ENCODE measurements at places on chromosomes 3 and 15.

DNA sequence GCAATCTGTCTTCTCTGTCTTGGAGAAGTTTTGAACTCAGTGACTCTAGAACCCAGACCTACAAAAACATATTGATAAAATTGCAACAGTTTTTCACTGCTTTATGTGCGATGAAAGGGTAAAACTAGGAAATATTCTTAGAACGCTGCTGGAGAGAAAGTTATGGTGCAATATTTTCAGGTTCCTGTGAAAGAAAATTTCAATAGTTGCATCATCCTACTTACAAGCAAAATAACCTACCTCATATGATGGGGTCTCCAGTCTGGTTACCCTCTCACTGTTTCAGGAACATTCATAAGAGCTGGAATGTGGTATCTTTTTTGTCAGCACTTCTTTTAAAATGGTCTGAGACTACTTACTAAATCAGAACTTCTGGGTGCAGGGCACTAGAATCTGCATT is 27.1 kb downstream of the GATM start:
- no peak for DNase-seq

GRCh38 chr3:122421101-122421500 is 5.2 kb upstream of the WDR5B start:
- DNase-seq: no peak

DNA sequence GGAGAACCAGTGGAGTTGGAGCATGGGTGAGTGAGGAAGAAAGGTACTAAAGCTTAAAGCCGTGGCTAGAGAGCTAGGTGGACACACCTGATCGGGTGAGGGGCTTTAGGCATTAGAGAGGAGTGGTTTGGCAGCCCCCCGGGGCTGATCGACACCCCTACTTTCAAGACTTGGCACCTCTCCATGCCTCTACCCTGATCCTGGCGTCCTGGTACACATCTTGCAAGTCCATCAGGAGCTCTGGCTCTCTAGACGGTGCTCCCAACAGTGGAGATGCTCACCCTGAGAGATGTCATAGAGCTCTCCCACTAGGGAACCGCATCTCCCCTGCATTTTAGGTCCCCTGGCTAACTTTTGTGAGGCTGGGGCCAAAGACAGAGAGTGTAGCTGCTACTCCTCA is 98.1 kb downstream of the XXYLT1 start:
- no peak for DNase-seq

DNA sequence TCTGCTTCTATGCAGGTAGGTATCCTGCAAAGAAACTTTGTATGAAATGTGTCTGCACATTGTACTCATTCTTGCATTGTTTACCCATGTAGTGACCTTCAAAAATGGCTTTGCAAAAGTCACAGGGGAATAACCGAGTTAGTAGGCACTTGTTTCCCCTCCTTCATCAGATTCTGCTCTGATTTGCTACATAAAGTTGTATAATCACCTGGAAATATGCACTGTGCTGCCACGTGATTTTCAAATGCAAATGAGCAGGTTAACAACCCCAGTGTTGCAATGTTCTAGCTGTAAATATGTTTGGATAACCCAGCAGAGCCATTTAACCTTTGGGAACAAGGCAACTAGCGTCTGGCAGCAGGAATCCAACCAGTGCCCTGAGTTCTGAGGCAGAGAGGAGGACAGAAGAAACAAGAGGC is at the start of gene KNG1:
KNG1 (plus strand) TSS at position 321 of the 419 bp plus-strand sequence. CDS start 184 bp downstream, outside the sequence.
- no peak for DNase-seq

DNA sequence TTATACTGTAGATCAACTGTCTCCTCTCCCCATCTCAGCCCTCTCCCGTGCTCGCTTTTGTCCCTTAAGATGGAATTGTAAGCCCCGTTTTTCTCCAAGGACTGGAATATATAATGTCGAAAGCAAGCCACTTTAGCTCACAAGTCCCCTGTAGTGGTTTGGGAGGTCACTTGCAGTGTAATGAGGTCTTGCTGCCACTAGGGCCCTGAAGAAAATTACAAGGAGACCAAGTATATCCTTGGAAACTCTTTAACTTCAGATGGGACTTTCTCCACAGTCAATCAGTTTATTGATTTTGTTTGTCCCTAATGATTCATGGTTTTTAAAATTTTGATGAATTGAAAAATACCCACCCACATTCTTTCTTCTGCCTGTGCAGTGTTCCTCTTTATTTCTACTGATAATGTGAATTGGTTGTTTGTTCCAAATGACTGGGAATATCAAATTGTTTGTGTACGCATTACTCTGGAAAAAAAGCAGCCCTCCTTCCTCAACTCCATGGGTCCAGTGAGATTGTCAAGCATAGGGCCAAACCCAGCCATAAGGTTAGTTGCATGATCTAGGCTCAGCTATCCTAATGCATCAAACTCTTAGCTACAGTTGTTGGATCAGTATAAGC is 294.8 kb downstream of the MCTP2 start:
- no peak for DNase-seq

- DNase-seq: no peak
Observed at GRCh38 chr3:71559578-71560162, 23.9 kb downstream of the FOXP1 start.

DNA sequence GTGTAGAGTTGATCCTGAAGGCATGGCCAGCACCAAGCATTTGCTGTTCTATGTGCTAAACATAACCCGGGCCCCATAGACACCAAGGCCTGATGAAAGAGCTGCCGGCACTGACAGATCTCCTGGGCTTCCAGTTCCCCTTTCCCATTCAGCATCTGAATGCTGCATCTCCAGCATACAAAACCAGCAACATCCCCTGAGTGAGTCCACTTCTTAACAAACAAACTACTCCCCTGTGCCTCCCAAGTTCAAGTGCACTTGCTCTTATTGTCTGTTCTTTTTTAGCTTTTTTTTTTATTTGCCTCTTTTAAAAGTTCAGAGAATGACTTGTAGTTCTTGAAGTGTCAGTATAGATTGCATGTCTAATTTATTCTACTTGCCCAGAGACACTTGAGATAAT is 156.0 kb downstream of the EDEM1 start:
- DNase-seq: no peak
